ENCODE measurements at places on chromosomes 7 and 10. TPM values are rescaled to one million over a fixed set of nuclear protein-coding genes. Genes with fewer than 3 reads are reported as not detected.

CREB3L2 gene
- 85.3 TPM for total RNA-seq

- no peak for DNase-seq
Measured at GRCh38 chr7:108310351-108310750, 145.9 kb downstream of the NRCAM start.

DNA sequence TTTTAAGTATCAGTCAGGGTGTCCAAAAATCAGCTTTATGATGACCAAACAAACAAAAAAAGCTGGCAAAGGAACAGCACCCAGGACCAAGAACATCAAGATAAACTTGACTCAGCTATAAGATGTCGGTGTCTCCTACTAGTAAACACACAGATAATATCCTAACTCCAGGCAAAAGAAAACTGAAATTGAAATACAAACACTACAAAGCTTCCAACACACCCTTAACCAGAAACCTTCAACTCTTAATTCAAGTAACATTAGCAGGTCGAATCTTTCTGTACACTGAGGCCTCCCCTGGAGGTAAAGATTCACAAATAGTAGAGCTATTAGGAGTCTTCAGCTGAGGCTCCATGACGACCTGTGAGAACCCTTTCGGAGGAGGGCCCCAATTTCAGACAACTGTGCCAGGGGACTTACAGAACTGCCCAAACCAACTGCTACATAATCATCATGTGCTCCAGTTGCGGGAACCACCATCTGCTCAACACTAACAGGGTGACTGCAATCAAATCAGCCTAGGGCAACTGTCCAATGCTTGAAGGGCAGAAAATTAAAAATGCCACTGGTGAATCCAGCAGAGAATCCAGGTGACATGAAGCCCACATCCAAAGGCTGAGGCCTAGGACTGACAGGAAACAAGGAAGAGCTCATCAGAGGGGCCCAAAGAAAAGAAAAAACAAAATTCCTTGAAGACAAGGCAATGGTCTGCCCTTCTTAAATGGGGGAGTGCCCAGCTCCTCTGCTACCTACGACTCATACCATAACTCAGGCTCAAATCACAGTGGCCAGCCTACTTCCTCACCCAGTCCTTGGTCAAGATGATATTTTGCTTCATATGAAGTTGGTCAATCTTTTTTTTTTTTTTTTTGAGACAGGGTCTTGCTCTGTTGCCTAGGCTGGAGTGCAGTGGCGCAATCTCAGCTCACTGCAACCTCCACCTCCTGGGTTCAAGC, 20.0 kb downstream of the XPNPEP1 start:
- no peak for DNase-seq

DNA sequence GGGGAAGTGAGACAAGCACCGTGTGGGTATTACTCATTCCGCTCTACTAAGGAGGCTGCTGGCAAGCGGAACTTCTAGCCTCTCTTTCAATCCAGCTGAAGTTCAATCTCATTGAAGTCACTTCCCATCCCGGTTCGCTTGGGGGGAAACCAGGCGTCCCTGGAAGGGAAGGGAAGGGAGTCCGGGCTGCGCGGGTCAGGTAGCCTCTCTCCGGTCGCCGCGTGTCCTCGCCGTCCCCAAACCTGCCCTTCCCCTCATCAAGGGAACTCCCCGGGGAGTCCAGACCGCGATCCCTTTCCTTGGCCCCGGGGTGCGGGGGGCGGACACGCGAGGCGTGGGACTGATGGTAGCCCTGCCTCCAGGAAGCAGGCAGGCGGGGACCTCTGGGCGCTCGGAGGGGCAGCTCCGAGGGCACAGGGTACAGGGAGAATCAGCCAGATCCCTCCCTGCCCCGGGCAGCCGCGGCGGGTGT, 598 bp upstream of the ZEB1 start:
- peak; percentile 40 for DNase-seq

GRCh38 chr7:141497391-141497790, 53.8 kb upstream of the AGK start:
- no peak for DNase-seq
